ENCODE measurements at places on chromosomes 1 and 21.

GRCh38 chr21:34097442-34097841, 24.1 kb downstream of the MRPS6 start:
- DNase-seq, result no peak

DNA sequence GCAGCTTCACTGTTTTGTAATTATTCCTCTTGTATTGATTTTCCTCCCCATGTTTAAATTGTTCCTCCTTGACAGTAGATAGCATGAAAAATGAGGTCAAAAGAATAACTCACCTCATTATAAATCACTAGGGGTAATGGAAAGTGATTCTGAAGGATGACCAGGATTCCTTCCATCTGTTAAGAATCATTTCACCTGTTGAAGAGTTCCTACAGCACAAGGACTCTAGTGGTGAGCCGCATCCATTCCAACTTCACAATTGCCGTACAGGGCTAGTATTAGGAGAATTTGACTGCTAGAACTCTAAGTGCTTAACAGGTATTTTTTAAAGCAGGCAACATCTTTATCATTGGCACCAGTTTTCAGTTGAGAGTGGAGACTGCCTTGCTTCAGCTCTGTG, 13.7 kb downstream of the PPP1R12B start:
- no peak for DNase-seq

DNA sequence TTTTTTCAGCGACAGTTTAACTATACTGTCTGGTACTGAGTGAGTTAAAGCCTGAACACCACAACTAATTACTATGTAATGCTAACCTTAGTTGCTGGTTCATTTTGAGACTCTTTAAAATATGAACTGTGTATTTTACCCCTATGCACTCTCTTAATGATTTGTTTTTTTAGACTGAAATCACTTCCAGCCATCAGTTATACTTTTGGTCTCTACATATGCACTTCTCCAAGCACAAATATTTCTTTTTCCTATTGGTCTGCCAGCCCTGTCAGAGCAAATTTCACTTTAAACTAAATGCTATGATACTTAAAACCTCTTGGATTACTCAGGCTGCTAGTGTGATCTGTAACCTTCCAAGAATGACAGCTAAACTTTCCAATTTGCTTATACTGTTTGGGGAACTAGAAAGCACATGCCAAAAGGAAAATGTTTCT, 38.1 kb upstream of the SCYL3 start:
- DNase-seq, result no peak

DNA sequence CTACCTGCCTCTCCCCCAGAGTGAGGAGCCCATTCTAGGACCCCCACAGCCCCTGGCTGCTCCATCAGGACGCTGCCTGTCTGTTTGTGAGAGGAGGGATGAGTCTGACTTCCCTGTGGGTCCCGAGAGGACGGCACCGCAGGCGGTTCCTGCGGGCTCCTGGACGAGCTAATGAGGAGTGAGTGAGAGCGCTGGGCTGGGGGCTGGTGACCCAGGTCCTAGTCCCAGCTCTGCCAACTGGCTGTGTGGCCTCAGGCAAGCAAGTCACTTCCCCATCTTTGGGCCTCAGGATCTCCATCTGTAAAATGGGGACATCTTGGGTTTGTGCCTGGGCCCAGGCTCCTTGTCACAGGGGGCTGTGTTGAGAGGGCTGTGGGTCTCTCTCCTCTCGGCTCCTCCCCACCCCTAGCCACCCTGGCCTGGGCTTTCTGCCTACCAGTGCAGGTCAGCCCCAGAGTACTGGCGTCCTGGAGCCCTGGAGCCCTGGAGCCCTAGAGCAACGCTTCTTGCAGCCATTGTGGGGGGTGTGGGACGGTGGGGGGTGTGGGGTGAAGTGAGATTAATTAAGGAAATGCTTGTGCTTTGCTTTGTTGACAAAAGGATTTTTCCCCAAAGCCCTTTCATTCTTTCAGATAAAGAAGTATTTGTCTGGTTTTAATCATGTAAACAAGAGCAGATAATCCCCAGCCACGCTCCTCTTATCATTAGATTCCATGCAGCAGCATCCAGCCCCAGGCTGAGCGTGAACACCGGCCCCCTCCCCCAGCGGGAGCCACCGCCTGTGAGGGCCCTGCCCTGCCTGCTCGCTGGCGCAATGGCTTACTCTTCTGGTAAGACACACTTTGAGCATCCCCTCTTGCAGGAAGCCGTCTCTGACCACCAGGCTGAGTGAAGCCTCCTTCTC, 26.8 kb downstream of the SLC1A7 start:
- no peak for DNase-seq

DNA sequence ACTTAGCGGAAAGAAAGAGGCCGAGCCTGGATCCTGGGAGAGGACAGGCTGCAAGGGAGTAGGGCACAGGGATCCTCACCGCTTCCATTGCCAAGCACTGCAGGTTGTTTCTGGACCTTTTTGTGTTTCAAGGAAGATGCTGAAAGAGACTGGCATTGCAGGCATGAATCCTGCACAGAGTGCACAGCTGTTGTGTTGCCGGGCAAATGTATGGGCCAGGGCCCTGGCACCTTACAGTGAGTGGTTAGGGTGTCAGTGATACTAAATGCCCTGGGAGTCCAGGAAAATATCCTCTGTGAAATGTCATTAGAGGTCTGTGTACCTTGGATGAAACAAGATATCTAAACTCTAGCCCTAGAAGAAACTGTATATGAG, 145.5 kb upstream of the FGGY start:
- no peak for DNase-seq

DNA sequence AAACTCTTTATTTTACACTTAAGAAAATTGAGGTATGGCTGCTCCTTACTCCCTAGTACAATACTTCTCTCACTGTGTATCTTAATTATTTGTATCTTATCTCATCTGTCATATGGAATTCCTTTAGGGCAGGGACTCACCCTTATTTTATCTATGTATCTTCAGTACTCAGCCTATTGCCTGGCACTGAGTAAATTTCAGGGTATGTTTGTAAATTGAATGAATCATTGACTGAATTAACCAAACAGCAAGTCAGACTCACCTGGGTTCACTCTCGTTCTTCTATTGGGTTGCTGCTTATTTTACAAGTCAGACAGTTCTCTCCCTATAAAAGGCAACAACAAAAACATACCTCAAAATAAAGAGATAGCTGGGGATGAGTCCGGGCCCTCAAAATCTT, 63.8 kb downstream of the LAMC1 start:
- DNase-seq, result no peak

- peak; percentile 66 for DNase-seq
These were observed at the start of gene RNF186 for GRCh38 chr1:19814681-19815503. RNF186 (minus strand) TSS chr1:19815283; CDS start chr1:19815101, 182 bp downstream.

DNA sequence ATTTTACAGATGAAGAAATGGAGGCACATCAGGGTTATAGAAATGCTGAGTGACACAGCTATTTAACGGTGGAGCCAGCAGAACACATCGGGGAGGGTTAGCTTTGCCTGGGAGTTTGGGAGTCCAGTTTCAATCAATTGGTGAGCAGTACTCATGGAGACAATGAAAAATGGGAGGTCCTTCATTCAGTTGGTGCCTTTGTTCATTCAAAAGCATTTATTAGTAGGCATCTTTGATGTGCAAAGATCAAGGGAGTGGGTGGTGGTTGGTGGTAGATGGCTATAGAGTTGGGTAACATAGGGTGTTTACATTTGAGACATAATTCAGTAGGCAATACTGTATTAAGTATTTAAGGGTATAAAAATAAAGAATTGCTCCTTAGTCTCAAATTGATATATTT, 183.7 kb upstream of the LMO4 start:
- DNase-seq, result no peak

DNA sequence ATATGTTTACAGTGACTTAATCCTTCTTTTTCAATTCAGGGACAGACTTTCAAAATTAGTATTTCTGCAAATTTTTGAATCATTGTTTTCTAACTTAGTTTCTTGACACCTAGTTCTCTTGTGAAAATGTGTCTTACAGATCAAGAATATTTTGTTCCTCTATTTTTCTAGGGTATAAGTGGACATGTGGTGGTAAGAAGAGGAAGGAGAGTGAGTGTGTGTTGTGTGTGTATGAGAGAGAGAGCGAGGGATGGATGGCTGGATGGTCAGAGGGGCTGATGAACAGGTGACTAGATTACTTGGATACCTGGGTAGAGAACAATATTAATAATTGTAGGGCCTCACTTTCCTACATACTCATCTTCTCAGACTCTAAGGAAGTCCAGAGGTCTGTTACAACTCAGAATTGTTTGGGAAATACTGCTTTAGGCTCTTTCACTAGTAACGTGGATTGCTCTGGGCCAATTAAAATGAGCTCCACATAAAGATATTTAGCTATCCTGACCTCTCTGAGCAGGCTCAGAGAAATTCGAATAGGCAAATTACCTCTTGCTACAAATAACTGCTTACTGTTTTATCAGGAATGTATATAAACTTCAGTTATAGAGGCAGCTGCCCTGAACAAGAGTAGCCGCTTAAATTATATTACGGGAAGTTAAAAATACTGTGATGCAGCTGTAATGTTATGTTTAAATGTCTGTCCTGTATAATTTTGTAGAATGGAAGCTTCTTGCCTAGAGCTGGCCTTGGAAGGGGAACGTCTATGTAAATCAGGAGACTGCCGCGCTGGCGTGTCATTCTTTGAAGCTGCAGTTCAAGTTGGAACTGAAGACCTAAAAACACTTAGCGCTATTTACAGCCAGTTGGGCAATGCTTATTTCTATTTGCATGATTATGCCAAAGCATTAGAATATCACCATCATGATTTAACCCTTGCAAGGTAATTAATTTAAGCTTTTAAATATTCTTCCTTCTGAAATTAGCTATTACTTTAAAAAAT, 19.7 kb downstream of the GPSM2 start:
- peak; percentile 97 for DNase-seq

- DNase-seq, result no peak
These were observed 54.0 kb upstream of the TMEM51 start for GRCh38 chr1:15099441-15100120.

DNA sequence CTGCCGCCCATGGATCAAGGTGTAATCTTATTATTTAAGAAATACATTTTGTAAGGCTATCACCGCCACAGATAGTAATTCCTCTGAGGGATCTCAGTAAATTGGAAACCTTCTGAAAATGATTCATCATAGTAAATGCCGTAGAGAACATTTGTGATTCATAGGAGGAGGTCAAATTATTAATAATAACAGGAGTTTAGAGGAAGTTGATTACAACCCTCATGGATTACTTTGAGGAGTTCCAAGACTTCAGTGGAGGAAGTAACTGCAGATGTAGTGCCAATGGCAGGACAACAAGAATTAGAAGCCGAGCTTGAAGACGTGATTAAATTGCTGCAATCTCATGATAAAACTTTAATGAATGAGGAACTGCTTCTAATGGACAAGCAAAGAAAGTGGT, 280.1 kb downstream of the PTPRC start:
- no peak for DNase-seq

GRCh38 chr1:159898527-159898926, 1.4 kb downstream of the CFAP45 start:
- DNase-seq, result no peak

DNA sequence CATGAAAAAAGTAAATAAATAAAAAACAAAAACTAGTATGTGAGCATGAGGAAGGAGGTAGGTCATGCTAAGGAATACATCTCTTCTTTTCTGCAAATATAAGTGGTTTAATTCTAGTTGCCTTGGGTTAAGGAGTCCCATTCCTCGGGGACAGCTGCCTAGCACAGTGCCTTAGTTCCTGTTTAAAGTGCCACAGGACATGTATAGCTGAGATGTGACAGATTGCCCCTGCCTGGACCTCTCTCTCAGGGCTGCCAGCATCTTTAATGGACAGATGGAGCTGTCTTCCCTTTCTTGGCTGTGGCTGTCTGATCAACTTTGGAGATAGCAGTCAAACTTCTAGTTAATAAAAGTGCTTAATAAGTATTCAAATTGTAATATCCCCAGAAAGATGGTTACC, 50.0 kb downstream of the TSEN15 start:
- no peak for DNase-seq

DNA sequence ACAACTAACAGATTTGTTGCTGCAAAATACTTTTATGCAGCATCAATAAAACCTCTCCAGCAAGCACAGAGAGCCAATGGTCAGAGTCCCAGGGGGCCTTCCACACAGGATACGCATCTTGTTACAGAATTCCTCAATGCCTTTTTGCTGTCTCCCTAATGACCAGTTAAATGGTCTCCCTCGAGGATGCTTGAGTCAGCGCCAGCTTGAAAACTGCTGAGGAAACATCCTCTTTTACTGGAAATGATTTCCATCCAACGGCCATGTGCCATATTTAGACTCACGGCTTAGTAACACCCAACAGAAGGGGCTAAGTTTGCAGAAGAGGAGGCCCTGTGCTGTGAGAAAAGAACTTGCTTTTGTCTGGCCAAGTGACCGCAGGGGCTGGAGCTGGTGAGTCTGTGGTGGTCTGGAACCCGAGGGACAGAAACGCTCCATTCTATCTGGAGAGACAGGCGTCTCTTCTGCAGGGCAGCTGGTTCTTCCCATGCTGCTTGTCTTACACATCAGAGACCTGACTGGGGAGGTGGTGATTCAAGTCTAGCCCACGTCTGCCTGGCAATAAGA, 496.4 kb downstream of the SETD4 start:
- DNase-seq, result no peak

DNA sequence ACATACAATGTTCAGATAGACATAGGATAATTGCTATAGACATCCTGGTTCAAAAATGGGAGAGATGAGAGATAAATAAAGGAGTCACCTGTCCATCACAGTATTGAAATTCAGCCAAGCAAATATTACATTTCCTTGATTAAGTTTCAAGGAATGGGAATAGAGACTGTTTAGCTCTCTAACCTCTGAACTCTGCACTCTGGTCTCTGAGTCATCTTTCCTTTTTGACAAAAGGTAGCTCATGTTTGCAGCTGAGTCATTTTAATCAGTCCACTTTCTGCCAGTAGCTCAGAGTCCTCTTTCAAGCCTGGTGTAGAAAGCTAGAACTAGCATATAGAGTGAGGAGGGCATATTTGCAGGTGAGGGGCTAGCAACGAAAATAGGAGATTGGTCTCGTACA, 51.4 kb upstream of the GJA8 start:
- DNase-seq, result no peak

DNA sequence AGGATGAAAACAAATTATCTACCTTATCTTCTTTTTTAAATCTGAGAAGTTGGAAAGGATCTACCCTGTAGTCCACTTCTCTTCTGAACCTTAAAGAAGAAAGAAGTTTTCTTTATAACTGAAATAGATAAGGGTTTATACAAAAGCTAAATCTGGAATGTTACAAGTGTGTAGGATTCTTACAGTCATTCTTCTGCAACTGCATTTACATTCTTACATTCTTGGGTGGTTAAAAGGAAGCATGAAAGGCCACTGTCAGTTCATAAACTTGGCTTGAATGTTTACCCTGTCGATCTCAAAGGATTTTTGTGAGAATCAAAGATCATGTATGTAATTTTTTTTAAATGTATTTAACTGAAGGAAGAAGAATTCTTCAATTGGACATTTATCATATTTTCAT, 142.1 kb upstream of the BRINP3 start:
- DNase-seq, result no peak
